ENCODE measurements at places on chromosomes 13 and 19.

DNA sequence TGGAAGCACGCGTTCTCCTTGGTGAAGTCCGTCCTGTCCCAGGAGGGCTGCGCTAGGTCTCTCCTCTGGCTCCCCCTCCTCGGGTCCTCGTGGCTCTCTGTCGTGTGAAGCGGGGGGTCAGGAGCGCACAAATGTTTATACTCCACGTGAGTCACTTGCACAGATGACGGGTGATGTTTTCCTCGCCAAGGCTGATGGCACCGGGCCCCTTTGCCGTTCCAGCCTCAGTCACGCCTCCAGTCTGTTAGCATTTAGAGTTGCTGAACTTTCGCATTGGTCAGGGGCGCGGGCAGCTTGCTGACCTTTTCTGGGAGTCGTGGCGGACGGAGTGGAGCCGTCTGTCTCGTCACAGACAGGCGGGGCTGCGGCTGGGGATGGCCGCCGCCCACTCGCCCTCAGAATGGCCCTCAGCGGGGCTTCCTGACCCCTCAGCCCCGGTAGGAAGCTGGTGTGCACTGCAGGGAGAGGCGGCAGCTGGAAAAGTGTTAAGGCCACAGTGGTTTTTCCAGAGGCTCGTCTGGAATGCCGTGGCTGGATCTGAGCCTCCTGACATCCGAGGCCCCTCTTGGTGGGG is 13.7 kb downstream of the KLHL26 start:
- peak; percentile 69 for DNase-seq

GRCh38 chr19:4914736-4915501 is 5.6 kb downstream of the UHRF1 start:
- peak; percentile 91 for DNase-seq

DNA sequence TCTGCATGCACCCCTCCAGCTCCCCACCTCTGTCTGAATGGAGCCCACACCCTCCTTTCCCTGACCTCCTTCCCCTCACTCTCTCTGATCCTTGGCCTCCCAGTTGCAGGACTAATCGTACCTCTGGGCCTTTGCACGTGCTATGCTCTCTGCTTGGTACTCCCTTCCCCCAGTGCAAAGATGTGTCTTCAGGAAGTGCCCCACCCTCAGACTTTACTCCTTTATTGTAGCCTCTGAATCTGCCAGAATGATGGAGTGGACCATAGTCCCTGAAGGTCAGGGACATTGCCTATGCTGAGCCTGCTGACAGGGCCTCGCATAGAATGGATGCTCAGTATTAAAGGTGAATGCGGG is 1.3 kb upstream of the JUND start:
- DNase-seq, result no peak

GRCh38 chr13:32045982-32046785 is 14.6 kb downstream of the FRY start:
- DNase-seq, result peak; percentile 41

DNA sequence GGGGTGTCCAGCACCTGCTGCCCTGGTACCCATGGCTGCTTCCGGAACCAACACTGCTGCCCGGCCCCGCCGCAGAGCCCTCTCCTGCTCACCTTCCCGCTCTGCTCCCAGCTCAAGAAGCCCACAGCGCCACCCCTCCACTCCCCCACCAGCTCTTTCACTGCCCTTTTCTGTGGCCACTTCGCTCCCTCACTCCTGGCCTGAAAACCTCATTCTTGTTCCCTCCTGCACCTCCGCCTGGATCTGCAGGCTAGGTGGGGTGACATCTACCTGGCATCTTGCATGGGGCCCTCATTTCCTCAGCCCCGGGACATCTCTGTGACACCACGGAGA is 6.4 kb downstream of the ZNF787 start:
- no peak for DNase-seq

- no peak for DNase-seq
Observed at GRCh38 chr13:91747186-91747585, 348.8 kb downstream of the GPC5 start.

- peak; percentile 85 for DNase-seq
Observed at GRCh38 chr19:29212648-29213573, at the start of gene UQCRFS1. TSS of gene UQCRFS1 (minus strand) at chr19:29213151. CDS start at chr19:29213118, 33 bp downstream.

DNA sequence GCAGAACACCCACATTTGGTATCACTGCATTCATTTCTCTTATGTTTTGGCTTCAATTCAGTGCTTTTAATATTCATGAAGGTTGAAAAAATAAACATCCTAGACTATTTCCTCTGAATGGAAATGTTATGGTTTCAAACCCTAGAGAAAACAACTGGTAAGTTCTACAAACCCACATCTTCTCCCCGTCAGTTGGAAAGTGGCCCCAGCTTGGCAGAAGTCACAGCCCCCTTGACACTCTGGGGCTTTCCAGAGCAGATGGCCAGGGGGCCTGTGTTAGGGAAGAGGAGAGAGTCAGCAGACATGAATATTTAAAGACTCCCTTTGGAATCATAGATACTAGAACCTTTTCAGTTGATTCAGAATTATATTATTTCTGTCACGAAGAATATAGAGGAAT is 123.9 kb downstream of the SHISA2 start:
- DNase-seq, result no peak

DNA sequence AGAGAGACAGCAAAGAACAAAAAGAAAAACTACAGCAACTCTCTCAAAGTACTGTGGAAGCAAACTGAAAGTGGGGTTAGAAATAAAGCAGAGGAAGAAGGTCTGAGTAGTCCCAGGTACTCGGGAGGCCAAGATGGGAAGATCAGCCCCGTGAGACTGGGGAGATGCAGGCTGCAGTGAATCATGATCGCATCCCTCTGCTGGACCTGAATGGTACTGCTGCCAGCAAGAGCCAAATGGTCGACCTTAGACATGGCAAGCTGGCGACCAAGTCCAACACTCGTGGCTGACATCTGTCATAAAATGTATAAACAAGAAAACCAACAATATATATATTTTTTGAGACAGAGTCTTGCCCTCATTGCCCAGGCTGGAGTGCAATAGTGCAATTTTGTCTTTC is 33.7 kb upstream of the ZNF724 start:
- peak; percentile 40 for DNase-seq

DNA sequence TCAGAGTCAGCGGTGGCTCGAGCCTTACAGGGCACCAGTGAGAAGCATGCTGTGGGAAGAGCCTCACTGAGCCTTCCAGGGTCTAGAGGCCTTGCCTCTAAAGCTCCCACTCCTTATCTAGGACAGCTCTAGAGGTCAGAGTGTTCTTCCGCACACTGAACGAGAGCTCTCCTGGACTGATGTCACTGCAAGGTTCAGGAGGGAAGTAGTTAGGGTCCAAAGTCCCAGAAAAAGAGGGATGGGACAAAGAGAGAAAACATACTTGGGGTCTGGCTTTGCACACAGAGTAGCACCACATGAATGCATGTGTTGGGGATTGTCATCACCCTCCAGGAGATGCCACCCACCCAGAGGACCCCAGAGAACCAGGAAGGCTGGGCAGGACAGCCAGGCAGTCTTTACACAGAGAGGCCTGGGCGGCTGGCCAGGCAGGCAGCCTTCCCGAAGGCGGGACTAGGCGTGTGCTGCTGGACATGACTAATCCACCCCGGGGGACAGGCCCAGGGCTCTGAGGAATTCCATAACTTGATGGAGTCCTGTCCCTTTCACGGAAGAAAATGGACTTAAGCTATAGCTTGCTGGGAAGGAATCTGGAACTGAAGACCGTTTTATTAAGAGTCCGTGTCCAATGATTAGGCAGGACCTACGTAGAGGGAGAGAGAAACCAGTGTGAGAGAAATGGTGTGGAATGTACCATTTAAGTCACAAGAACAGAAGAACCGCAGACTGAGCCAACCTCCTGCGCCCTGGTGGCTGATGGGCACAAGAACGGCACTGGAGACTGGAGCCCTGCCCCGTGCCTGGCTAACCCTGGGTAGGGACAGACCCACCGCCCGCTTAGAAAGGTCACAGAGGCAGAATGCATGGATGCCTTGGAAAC is 16.6 kb upstream of the EPHX3 start:
- DNase-seq, result peak; percentile 67

DNA sequence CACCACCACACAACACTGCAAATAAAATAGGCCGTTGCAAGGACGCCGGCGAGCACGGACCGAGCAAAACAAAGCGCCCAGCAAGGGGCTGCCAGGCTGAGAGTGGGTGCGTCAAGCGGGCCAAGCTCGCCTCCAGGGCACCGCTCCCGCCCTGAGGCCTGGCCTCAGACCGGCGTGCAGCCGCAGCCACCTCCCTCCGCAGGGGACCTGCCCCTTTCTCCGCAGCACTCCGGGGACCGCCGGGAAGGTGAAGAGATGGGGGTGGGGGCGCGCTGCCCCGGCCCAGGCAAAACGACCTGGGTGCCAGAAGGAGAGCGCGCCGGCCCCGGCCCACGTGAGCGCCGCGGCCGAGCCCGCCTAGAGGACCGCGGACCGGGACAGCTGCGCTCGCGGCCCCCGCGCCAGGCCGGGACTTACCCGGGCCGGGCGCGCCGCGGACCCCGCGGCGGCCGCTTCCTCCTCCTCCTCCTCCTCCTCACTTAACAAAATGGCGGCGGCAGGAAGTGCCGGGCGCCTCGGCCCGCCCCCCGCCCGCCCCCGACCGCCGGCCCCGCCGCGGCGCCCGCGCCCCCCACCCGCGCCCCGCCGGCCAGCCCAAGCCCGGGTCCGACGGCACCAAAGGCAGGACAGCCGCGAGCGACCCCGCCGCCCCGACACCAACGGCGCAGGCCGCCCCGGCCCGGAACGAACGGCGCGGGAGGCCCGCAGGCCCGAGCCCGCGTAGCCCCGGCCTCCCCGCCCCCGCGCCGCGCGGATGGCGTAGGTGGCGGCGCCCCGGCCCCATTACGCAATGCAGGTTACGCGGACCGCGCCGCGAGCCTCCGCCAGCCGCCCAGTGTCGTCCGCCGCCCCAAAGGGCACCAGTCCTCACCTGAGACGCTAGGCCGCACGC is 674 bp downstream of the BRD4 start:
- DNase-seq, result no peak

DNA sequence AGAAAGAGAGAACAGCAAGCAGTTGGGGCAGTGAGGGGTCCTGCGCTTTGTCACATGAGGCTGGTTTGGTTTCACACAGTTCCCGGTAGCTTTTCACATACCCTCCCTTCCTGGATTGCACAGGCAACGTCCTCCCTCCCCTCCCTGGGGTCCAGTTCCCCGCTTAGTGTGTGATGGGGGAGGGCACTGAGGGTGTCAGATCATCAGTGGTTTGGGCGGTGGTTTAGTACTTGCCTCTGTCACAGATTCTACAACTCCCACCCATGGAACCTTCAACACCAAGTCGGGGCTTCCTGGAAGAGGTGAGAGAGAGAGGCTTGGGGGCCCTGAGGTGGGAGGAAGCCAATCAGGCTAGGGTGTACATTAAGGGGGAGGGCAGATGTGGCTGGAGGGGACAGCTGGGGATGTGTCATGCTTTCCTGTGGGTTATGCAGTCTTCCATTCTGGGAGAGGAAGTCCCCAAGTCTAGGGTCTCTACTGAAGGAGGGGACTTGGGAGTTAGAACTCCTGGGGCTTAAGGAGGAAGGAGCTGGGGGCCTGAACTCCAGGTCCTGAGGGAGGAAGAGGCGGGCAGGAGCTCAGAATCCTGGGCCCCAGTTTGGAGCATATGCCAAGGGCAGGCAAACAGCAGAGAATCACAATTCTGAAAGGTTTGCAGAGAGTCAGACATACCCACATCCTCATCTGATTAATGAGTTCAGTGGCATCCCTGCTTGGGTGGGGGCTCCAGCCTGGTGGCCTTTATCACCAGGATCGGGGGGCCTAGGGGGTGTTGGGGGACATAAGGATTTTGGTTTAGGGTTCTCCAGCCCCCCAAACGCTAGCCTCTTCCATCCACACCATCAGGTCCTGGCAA is at the start of gene NKG7:
TSS of gene NKG7 (minus strand) at position 6 of the 856 bp plus-strand sequence. CDS start 119 bp downstream, outside the sequence.
- DNase-seq, result no peak

DNA sequence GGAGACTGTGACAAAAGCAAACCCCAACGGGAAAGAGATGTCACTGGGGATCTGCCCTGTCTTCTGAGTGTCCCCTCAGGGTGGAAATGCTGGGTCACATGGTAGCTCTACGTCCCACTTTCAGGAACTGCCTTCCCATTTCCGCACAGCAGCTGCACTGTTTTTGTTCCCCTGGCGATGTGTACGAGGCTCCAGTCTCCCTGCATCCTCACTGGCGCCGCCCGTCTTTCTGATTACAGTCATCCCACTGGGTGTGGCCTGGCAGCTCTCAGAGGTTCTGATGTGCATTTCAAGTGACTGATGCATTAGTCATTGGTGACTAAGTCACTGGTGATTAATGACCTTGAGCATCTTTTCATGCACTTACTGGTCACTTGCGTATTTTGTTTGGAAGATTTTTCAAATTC is 21.2 kb downstream of the PCID2 start:
- DNase-seq, result peak; percentile 96

- DNase-seq, result no peak
Observed at GRCh38 chr19:30236587-30236986, 135.6 kb upstream of the ZNF536 start.

DNA sequence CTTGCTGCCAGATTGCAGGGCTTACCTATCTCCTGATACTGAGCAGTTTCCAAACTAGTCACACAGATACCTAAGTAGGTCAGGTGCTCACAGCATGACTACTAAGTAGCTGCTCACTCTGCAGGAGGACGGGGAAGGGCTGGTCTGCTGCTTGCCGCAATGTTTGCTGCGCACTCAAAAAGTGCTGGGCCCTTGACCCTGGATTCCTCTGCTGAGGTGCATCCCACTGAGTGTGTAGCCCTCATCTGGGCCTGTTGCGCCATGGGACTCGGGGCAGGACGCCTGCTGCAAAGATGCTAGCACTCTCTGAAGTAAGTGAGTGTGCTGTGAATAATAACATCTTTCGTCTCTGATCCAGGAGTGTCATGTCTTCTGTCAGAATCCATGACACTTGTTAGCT is 59.2 kb upstream of the MEDAG start:
- no peak for DNase-seq

- no peak for DNase-seq
Observed at GRCh38 chr19:49017041-49017665, at the start of gene LHB. TSS of gene LHB (minus strand) at chr19:49017091. CDS start at chr19:49017081, 10 bp downstream.

- no peak for DNase-seq
Observed at GRCh38 chr13:84867246-84867645, 932.0 kb downstream of the SLITRK6 start.

DNA sequence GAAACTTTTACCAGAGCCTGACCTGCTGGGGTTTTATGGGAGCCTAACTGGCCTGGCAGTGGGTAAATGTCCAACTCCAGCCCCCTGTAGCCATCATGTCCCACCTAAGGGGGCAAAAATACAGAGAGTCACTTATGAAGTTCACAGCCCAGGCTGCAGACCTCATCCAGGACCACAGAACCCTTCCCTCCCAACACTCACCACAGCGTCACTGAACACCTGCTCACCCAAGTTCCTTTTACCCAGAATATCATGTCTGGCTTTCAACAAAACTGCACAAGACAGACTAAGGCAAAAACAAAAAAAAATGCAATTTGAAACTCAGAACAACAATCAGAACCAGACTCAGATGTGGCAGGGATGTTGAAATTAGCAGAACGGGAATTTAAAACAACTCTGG is 6.4 kb downstream of the CEACAM3 start:
- DNase-seq, result no peak

GRCh38 chr13:98556968-98557631 is 19.8 kb downstream of the STK24 start:
- no peak for DNase-seq

GRCh38 chr13:105518086-105518485 is 1017.4 kb downstream of the EFNB2 start:
- DNase-seq, result peak; percentile 30

- no peak for DNase-seq
Observed at GRCh38 chr13:19888799-19889198, 25.4 kb upstream of the ZMYM5 start.

Data from H4 (cell line).